ENCODE measurements at places on chromosomes 1 and 21.
A peak's percentile ranks its signal among the peaks of the same experiment; 100 is the strongest.

DNA sequence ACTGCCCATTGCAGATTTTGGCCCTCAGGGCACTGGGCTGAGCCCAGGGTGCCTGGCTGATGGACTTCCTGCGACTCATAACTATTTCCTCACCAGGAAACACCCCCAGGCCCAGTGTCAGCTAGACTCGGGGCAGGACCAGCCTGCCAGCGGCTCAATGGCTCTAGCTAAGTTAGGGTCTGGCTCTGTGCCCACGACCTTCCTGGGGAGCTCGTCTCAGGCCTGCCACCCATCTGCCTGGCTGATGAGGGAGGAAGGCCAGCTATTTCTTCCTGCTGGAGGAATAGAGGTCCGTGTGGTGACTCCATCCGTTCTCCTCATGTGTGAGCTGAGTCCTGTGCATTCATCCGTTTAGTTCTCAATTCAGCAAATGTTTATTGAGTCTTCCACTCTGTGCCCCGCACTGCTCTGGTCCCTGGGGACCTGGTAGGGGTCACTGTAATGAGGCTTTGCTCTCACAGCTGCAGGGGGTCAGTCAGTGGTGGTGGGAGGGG lies 44.5 kb downstream of the KIRREL1 start:
- no peak for DNase-seq

DNA sequence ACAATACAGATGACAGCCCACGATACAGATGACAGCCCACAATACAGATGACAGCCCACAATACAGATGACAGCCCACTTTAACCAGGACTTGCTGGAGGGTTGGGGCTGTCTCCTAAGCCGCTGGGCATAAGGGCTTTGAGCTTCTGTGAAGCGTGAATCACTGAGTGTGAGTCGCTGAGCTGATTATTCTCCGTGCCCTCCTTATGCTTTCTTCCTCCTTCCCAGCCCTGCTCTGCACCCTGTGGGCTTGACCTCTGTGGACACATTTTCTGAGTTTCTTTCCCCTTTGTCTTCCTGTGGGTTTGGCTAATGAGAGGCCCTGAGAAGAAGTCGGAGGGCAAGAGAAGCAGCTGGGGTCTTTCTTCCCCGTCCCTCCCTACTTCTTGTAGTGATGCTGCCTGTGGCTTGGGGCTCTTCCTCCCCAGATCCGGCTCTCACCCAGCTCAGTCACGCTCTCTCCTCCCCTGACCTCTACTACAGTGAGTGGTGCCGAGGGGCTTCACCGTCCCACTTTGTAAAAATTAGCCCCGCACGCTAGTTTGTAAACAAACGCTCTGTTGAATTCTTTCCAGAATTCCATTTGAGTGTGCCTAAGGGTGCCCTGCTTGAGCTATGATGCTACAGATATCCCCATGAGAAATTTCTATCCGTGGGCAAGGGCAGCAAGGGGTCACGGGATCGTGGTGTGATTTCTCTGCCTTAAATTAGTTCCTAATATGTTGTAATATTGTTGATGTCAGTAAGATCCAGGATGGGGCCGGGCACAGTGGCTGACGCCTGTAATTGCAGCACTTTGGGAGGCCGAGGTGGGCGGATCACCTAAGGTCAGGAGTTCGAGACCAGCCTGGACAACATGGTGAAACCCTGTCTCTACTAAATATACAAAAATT lies 46.4 kb upstream of the SOD1 start:
- DNase-seq: no peak

DNA sequence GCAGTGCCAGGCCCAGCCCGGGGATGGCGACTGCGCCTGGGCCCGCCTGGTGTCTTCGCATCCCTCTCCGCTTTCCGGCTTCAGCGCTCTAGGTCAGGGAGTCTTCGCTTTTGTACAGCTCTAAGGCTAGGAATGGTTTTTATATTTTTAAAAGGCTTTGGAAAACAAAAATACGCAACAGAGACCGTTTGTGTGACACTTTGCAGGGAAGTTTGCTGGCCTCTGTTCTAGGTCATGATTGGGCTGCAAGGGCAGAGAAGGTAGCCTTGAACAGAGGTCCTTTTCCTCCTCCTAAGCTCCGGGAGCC lies 719 bp downstream of the SOD1 start:
- no peak for DNase-seq

GRCh38 chr1:177356674-177357435 lies 186.1 kb downstream of the BRINP2 start:
- no peak for DNase-seq

DNA sequence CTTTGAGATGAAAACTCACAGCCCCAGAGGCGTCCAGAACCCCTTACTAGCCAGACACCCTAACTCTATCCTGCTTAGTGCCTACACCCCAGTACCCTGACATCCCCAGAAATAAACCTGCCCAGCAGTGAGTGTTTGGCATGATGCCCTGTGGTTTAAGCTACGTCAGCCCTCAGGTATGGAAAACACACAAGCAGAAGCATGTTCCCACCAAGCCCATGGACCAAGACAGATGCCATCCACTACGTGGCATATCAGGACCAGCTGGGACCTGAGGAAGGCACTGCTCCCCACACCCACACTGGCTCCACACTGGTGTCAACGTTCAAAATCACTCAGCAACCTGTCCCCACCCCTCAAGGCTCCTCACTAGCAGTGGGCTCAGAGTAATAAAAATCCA lies 116.4 kb downstream of the SYT2 start:
- DNase-seq: no peak

- DNase-seq: no peak
Observed at GRCh38 chr21:39388811-39389155, 39.9 kb upstream of the HMGN1 start.

DNA sequence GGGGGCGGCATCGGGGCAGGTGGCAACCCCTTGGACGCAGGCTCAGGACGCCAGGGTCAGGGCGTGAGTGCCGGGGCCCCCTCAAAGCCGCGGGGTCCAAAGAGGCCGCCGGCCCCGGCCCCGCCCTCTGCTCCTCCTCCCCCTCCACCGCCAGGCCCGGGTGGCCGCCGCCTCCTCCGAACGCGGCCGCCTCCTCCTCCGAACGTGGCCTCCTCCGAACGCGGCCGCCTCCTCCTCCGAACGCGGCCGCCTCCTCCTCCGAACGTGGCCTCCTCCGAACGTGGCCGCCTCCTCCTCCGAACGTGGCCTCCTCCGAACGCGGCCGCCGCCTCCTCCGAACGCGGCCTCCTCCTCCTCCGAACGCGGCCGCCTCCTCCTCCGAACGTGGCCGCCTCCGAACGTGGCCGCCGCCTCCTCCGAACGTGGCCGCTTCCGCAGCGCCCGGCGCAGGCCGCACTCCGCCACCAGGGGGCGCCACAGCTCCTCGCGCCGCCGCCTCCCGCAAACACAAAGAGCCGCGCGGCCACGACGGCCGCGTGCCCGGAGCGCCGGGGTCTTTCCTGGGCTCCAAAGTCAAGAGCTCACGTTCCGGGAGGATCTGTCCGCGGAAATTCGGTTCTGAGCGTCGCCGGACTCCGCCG lies 19.3 kb upstream of the SAMD11 start:
- DNase-seq: peak; percentile 79

DNA sequence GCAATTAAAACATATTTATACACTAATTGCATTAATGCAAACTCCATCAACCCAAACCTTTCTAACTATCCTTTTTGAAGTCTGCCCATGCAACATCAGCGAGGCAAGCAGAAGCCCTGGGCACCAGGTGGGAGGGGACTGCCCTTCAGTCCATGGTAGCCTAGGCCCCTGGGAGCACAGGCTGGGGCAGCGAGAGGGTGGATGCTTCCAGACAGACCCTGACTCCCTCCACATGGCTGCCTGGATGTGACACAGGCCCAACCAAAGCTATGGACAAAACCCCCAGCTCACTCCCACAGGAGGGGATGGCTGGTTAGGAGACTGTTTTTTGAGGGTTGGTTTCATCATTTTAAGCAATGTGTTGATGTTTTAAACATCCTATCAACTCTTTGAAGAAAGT lies 17.8 kb upstream of the LRRC47 start:
- DNase-seq: no peak

DNA sequence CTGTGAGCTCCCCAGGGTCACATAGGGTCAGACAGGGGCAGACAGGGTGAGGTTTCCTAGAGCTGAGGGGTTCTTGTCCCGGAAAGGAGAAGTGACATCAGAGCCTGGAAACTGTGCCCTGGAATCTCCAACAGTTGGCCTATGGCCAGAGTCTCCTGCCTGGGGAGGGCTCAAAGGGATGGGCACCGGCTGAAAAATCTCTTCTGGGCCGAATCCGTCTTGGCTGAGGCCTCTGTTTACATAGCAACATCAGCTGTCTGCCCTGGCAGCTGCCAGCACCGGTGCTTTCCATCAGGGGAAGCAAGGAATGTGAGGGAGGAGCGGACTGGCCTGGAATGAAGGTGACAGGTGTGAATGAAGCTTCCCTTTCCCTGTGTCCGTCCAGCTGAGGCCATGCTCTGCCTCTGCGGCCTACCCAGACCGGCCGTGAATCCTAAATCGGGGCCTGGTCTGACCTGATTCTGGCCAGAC lies 30.7 kb downstream of the VASH2 start:
- DNase-seq: no peak

GRCh38 chr1:202919615-202920014 lies 7.4 kb downstream of the KLHL12 start:
- DNase-seq: no peak

DNA sequence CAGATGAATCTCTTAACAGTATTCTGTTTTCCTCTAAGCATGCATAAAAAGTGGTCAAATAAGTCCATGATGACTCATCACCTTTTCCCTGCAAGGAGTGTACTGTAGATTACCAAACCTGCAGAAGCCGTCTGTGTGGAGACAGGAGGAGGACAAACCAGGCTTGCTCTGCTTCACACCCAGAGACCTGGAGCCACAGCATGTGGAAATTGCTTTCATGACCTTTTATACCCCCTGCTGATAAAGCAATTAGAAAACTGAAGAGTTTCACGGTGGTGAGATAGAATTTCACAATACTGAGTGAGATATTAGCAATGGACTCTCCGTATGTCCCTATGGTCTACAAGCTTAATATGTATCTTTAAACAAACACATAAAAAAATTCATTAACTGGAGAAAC lies 9.4 kb downstream of the CORT start:
- DNase-seq: no peak

GRCh38 chr1:17194133-17194475 lies 10.8 kb upstream of the PADI1 start:
- DNase-seq: no peak

DNA sequence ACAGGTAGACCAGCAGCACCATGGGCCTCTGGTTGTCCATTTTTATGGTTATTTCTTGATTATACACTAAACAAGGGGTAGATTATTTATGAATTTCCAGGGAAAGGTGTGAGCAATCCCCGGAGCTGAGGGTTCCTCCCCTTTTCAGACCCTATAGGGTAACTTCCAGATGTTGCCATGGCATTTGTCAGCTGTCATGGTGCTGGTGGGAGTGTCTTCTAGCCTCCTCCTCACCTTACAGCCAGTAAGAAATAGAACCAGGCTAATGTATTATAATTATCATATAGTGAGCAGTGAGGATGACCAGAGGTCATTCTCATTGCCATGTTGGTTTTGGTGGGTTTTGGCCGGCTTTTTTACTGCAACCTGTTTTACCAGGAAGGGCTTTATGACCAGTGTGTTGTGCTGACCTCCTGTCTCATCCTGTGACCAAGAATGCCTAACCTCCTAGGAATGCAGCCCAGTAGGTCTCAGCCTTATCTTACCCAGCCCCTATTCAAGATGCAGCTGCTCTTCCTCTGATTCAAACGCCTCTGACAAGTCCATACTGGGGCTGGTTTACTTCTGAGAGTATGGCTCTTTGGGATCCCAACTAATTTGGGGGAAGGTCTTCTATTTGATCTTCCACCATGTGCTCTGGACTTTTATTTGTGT lies 13.5 kb upstream of the TINAGL1 start:
- DNase-seq: no peak

DNA sequence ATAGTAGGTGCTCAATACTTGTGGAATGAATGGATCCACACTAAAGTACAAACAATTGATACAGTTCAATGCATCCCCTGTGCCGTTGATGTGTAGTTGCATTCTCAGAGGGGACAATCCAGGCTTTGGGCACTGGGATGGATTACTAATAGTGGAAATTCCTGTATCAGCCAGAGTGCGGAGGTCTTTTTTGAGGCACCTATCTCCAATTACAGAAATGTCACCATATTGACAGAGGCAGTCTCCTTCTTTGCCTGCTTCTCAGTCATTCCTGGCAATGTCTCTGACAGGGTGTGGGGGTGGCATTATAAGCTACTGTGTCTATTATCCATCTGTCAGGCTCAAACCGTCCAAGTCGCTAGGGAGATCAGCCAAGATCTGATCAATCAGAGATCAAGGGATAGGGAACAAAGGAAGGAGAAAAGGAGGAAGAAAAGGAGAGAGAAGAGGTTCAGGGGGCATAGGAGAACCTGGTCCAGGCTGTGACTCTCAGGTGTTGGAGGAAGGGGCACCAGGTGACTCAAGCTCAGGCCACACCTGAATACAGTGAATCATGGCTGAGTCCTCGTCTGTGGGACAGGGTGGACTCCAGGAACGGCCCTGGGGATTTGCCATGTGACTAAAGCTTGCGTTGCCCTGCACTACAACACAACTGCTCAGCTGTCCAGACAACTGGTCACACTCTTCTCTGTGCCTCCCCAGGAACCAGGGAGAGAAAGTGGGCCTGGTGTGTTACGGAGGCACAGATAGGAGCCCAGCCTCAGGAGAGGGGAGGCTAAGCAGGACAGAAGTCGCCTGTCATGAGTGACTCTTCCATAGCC lies 3.4 kb upstream of the LAMB3 start:
- DNase-seq: no peak

GRCh38 chr1:180119837-180120236 lies 34.8 kb upstream of the QSOX1 start:
- DNase-seq: no peak

DNA sequence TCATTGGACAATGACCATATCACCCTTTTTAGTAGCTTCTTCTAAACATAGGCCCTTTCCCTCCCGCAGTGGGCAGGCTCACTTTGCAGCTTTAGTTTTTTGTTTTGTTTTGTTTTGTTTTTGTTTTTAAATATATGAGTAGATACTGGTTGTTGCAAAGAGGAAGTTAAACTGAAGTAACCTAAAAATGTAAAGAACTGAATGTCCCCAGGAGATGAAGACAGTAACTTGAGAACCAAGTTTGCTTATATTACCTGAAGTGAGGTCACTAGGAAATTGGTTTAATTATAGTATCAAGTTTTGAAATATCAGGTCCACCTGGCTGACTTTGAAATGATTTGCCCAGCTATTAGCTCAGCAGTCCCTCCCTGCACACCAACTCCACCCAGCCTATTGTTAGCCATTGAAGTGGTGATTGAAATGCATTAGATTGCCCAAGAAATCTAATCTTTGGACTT lies 18.2 kb downstream of the SMAP2 start:
- no peak for DNase-seq

DNA sequence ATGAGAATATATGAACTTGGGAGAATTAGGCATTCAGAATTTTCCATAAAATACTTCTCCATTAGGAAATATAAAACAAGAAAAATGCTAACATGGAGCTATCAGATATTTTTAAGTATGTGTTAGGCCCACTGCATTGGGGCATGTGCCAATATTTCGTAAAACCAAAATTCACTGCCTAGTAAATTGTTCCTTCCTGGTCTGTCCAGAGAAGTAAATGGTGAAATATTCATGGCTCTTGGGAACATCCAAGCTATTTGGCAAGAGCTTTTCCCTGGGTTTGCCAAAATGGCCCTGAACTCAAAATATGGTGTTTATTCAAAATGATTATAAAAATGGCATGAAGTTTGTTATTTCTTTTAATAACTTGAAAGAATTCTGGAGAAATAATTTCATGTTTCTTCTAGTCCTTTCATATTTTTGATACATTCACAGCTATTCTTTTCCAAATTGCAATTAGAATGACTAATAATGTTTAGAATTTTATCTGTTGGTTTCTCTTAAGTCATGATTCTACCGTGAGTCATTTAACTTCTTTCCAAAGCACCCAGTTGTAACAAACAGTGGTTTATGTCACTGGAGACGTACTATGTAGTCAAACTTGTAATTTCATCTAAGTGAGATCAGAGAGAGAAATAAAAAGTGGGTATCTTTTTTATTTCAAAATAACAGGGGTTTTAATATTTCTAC lies 25.7 kb upstream of the SLC19A2 start:
- DNase-seq: no peak
